ENCODE measurements at places on chromosomes 1 and 21.

GRCh38 chr1:34697818-34698217 lies 57.0 kb upstream of the GJB5 start:
- no peak for DNase-seq

GRCh38 chr1:234507089-234507488 lies 28.1 kb upstream of the TARBP1 start:
- DNase-seq, result no peak

DNA sequence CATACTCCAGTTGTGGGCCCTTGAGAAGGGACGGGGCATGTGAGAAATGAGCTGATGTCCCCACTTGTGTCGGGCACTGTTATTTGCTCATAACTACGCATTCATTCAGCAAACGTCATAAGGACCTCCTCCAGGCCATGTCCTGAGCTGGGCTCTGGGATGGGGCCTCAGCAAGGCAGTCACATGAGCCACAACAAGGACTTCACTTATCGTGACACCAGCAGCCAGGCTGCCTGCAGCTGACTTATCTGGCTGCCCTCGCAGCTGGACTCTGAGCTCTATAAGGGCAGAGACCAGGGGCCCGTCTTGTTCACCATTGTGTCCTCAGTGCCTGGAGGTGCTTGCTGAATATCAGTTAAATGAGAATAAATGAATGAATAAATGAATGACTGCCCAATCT lies 37.5 kb upstream of the GRIK3 start:
- DNase-seq, result no peak

DNA sequence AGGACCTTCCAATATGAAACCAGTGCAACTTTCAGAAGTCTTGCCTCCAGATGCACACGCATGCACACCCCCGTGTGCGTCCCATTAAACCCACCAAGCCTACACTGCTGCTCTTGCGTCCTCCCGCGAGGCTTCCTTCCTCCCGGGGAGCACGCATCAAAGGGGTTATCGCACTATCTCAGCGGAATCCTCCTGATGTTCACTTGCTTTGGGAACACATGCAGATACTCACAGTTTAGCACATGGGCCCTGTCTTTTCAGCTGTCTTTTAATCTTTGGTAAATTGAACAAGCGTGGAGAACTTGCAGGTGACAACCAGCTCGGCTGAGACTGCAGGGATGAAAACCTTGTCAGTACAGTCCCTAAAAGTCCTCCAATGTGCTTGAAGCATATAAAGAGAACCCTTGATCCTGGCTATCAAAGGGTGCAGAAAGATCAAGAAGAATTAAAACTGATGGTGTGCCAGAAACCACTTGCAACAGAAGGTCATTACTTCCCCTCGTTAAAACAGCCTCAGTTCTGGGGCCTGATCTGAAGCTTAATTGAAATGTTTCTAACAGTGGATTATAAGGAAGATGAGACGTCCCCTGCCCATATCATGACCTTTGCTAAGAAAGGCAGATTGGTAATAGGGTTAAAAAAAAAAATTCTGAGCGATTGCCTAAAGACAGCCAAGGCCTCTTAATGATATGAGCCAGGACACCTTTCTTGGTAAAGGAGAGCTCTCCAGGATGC lies 149.4 kb upstream of the LMO4 start:
- no peak for DNase-seq

DNA sequence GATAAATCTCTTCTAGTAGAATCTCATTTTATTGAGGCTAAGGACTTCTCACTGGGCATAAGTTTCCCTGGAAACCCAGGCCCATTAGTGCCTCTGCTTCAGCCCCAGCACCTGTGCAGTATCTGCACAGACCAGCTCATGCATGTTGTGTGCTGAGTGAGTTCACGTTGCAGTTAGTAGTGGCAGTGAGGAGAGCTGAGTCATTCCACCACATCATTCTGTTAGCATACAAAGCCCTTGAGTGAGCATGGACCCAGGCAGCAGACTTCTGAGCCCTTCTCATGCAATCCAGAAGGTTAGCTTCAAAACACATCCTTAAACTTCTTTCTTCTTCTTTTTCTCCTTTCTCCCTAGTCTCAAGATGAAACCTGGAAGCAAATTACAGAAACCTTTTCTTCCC lies 45.8 kb upstream of the NTPCR start:
- no peak for DNase-seq

- DNase-seq, result peak; percentile 13
These were observed 119.7 kb downstream of the ZNF326 start for GRCh38 chr1:90114521-90115141.

DNA sequence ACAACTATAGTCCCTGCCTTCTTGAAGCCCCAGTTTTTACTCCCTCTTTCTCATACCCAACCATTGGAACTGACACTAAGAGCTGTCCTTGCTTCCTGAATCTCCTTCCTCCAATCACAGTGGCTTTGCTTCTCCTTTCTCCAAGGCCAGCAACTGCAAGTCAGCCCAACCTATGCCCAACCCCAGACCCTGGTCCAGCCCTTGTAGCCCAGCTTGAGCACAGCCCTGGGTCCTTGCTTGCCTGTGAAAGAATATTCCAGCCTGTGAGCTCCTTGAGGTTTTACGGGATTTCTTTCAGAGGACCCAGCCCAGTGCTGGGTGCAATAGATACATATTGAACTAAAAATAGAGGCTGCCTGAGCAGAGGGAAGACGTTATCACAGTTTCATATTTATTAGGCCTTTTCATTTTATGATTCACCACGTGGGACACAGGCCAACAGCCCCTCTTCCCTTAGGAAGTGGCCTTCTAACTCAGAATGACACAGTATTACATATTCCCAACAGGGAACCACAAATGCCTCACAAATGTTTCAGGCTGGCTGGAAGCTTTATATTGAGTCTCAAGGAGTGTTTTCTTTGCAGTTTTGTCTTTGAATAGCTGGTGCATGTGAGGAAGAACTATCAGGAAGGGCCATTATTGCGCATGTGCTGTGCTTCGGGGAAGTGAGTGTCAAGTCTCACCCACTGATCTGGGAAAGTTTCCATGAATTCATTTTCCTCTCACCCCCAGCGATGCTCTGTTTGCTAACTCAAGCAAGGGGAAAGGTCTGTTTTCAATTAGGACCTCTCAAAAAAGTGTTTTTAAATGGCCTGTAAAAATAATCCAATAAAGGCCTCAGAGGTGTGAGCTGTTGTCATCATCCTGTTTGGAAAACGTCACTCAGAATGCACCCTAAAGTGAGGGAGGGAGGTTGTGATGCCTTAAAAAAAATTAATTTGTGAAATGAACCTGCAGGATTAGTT lies 92.3 kb upstream of the NFIA start:
- DNase-seq, result no peak

DNA sequence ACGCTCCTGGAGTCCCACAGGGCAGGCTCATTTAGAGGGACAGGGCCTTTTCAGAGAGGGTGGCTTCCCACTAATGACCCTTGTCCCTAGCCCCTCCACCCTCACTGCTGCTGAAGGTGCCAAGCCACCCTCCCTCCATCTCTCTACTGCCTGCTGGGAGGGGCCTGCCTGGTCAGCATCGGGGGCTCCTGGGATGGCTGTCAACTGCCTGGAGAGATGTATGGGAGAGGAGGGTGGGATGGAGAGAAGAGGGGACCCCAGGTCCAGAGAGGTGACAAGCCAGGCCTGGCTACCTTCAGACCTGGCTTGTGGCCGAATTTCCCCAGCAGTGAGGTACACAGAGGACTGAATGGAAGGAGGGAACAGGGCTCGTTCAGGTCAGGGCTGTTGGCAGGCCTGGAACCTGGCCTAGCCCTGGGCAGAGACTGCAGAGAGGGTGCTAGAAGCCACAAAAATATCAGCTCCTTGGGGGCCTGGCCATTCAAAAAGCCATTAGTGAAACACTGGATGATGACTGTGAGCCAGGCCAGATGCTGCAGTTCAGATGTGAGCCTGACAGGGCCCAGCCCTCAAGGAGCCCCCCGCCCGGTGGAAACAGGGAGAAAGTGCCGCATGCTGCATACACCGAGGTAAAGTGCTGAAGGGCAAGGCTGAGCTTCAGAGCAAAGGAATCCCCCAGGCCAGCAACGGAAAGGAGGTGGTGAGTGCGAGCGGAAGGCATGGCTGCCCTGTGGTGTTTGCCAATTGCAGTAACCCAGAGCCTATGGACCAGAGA lies 20.0 kb downstream of the MMEL1 start:
- DNase-seq, result no peak

DNA sequence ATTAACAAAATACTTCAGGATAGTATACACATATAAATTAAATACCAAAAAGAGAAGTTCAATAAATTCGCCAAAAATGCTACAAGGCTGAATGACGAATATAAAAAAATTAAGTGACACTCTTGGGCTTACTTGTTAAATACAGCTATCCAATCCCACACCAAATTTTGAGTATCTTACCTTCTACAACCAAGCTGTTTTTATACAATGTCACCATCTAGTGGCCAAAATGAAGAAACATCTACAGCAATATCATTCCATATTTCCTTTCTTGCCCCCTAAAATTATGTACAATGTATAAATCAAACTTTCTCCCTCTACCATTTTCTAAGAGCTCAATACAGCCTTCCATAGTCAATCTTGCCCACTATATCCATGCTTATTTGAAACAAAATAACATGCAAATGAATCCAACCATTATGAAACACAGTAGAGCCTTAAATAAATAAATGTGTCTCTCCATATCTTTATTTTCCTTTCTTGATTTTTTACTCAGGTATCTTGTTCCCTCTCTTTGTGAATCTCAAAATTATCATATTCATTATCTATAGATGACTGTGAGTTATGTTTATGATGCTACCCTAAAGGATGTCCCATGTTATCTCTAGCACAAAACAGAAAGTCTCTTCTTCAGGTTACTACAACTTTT lies 86.3 kb downstream of the ACBD6 start:
- DNase-seq, result peak; percentile 17

- DNase-seq, result no peak
These were observed 19.1 kb upstream of the NRDC start for GRCh38 chr1:51897699-51898031.

Data from LNCaP clone FGC (cell line).